ENCODE measurements at places on chromosomes 13 and 19. TPM values are rescaled to one million over a fixed set of nuclear protein-coding genes. Genes with fewer than 3 reads are reported as not detected.

Gene GNG8
- total RNA-seq: not detected

Gene ZNF470
- 11.0 TPM for total RNA-seq

Gene PSG5
- total RNA-seq: not detected

Gene LPAR2
- total RNA-seq: 181 TPM

Gene VAV1
- total RNA-seq: 4.5 TPM

Gene CEACAM6
- total RNA-seq: 0.31 TPM

Gene ZNF579
- total RNA-seq: 4.0 TPM

Gene PSG6
- total RNA-seq: not detected
